ENCODE measurements at places on chromosomes 6 and 20.

- DNase-seq, result peak; percentile 47
Measured at GRCh38 chr6:74871757-74872156, 334.1 kb downstream of the COL12A1 start.

DNA sequence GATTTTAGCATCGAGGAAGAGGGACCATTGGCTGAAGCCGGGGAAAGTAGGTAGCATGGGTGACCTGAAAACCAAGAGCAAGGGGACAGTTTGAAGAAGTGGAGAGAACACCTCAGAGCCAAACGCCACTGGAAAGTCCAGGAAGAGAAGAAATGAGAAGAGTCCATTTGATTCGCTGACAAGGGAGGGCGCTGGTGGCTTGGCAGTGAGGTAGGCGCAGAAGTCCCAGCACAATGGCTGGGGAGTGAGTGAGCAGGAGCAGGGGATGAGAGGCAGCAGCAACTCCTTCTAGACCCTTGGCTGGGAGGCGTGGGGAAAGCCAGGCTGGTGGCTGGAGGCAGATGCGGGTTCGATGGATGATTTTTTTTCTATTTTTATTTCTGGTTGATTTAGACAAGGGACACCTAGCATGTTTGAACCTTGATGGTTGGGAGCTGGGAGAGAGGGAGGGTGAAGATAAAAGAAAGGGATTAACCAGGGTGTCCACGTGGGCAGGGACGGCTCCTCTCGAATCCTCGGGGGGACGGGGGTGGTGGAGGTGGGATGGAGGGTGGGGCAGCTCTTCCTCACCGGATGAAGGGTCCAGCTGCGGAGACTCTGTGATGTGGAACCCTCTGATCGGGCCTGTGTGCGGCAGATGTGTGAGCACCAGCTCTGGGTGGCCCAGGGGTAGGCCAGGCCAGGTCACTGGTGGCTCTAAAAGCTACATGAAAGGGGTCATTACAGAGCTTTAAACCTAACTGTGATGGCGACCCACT lies 164.2 kb downstream of the NFATC2 start:
- DNase-seq, result no peak

DNA sequence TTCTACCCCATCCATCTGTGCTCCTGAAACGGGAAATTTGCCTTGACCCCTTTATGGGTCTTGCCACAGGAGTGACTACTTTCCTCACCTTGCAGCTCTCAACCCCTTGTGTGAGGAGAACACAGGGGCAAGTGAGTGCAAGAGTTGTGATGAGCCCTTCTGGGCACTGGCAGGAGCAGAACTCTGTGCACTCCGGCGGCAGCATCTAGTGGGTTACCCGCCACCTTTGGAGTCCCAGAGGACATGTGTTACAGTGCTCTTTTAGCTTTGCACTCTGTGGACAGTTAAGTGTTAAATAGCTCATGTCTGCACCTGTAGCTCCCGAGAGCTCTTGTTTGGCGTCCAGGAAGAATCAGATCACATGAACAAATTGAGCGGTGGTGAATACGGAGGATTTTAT lies 940.2 kb downstream of the GRIK2 start:
- no peak for DNase-seq

DNA sequence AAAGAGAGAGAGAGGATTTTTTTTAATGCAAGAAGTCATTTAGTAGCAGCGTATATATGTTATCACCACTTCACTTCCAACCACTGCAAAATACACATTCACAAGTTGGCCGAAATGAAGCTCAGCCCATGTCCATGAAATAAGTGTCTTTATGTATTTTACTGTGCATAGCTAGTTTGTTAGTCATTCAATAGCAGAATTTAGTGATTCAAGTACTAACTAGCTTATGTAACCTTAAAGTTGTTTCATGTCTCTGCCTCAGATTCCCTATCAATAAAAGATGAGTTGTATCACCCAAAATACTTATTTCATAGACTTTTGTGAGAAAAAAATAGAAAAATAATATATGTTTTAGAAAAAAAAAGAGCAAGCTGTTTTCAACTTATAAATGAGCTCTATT lies 153.7 kb upstream of the PRDM1 start:
- DNase-seq, result no peak

GRCh38 chr20:46709055-46709458 lies 392 bp upstream of the SLC2A10 start:
- no peak for DNase-seq

- DNase-seq, result no peak
Measured at GRCh38 chr20:50085481-50086365, 27.2 kb downstream of the UBE2V1 start.

DNA sequence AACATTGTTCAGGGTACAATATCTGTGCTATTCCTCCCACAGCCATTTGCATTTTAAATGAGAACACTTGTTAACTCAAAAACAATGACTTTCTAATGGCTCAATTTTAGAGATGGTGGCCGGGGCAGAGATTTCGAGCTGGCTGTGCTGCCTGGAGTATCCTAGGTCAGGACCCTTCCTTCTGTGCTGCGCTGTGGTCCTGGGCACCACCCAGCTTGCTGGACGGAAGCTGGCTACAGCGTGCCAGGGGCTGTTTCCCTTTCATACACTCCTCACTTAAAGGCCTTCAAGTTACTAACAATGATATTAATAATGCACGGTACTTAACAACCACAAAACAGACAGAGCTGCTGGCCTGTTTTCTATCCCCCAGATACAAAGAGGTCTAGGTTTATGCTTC lies 194.4 kb upstream of the CST7 start:
- DNase-seq, result no peak

DNA sequence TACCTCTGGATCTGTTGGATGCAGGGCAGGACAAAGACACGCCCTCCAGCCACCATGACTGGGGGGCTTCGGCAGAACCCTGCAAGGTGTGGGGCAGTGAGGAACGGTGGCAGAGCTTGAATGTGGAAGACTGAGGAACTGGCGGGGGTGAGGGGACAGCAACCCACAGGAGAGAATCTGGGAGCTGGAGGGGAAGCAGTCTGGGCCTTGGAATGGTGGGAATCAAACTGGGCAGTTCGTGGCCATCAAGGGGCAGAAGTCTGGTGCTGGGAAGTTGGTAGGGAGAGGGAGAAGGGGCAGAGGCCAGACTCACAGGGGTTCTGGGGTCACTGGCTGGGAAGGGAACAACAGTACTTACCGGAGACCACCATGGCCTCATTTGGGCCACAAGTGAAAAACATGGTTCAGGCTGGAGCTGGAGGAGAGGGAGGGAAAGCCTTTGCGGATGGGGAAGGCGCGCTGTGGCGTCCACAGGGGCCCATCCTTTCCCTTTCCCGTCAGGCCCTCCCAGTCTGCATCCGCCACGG lies 635 bp downstream of the FLOT1 start:
- DNase-seq, result no peak

- DNase-seq, result no peak
Measured at GRCh38 chr6:70375882-70376281, 37.4 kb upstream of the FAM135A start.

- no peak for DNase-seq
Measured at GRCh38 chr6:18241208-18242038, 22.9 kb downstream of the DEK start.

DNA sequence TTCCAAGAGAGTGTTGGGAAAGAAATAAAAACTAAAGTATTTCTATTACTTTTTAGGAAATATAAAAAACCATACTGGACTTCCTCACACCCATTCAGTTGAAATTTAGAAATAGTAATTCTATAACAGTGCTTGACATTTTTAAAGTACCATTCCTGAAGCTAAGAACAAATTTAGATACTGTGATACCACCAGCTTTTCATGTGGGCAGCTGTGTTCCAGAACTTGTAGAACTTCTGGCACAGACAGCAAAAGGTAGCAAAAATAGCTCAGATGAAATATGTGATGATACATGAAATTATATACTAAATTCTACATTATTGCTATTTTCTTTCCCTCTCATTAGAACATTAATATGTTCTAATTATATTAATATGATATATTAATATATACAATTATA lies 346.5 kb downstream of the SYNE1 start:
- no peak for DNase-seq

All from AG09309 (cell line).